ENCODE measurements at places on chromosomes 13 and 19.
A peak's percentile ranks its signal among the peaks of the same experiment; 100 is the strongest.

DNA sequence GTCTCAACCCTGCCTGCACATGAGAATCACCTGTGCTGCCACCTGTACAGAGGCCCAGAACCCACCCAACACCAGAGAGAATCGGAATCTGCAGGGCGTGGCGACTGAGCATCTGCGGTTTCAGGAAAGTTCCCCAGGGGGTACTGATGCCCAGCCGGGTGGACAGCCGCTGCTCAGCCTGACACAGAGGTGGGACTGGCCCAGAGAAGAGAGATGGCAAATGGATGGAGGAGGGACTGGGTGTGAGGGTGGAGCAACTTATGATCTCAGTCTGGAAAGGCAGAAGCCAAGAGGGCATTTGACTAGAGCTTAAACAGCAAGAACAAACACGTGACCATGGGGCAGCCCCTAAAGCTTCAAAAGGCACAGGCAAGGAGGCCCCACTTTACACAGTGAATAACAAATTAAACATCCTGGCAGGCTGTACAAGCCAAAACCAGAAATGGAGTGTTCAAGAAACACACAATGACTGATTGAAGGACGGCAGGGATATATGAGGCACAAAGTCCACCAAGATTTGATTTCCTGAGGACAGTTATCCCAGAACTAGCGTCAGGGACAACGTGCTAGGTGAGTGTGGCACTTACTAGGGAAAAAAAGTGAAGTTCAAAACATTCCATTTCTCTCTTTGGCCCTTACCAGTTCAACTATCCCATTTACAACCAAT lies 3.1 kb downstream of the RANBP3 start:
- DNase-seq = no peak

- DNase-seq = no peak
These were observed 86.7 kb downstream of the FNDC3A start for GRCh38 chr13:49062297-49062896.

DNA sequence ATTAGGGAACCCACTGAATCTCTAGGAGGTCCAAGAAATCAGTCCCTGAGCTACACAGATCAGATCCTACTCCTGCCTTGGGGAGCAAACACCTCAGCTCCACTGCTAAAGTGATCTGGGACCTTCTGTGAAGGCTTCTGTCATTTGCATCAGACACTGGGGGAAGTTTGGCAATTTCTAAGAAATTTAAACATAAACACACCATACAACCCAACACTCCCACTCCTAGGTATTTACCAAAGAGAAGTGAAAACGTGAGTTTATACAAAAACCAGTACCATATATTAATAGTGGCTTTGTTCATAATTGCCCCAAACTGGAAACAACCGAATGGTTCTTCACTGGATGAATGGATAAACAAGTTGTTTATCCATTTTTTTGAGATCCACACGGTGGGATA lies 7.3 kb upstream of the TYROBP start:
- DNase-seq = no peak

GRCh38 chr13:111265701-111266035 lies 54.8 kb upstream of the TEX29 start:
- DNase-seq = no peak

- no peak for DNase-seq
These were observed 564 bp downstream of the HS6ST3 start for GRCh38 chr13:96090240-96091101.

- peak; percentile 83 for DNase-seq
These were observed at the start of gene PEX11G for GRCh38 chr19:7488736-7489353. Gene PEX11G (minus strand): TSS chr19:7489035. CDS start chr19:7489010, 25 bp downstream.

DNA sequence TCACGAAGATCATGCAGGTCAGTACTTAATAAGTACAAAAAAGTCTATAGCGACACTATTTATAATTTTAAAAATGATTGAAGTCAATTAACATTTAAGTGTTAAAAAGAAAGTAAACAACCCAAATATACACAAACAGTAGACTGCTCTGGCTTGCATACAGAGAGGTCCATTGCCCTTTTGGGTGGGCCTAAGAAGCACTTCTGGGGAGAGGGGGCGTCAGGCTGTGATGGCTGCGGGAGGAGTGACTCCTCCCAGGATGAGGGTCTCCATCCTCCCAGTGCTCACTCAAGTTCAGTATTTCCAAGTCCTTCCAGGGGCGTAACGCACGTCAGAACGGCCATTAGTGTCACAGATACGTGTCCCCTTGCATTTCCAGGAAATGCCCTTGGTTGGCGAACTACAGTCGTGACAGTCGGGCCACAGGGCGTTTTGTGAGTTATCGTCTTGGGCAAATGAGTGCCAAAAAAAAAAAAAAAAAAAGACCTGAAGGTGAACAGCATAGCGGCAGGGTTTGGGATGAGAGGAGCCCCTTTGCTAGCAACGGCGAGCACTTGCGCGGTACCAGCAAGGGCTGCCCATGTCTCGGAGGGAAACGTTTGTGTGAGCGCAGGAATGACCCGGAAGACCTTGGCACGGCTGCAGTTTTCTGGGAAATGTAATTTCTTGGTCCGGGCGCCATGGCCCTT lies at the start of gene SCGB2B2:
TSS of gene SCGB2B2 (minus strand) at position 463 of the 689 bp plus-strand sequence. CDS start 82,596 bp downstream, outside the sequence.
- peak; percentile 100 for DNase-seq

DNA sequence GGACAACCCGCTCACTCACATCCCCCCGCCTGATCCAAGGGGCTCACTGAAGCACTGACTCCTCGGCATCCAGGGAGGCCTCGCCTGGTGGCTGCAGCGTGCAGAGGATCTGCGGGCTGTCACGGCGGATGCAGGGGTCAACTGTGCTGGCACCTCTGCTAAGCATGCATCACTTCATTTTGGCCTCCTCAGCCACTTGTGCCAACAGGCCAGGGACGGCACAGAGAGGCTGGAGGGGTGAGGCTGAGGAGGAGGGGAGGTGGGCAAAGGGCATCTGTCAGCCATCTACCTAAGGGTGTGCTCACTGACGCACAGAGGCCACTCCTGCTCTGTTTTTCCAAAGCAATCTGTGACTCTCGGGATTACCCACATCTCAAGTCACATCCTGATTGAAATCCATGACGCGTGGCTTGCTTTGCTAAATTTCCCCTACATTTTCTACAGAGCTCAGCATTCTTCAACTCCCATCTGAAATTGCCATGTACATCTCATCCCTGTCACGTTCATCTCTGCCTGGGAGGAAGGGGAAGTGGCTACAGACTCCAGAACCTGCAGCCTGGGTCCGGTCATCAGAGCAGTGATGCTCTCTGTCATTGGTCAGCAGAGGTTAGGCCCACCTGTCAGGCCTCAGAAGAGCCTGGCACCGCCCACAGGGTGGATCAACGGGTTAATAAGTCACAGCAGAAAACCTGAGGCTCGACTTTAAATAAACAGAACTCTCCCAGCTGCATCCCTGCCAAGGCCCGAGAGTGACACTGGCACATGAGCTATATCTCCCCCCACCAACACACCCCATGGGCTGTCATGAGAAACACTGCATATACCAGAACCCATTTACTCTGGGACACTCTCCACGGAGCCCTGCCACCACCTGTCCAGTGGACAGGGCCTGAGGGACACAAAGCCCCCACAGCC lies 17.6 kb downstream of the ELL start:
- DNase-seq = no peak

DNA sequence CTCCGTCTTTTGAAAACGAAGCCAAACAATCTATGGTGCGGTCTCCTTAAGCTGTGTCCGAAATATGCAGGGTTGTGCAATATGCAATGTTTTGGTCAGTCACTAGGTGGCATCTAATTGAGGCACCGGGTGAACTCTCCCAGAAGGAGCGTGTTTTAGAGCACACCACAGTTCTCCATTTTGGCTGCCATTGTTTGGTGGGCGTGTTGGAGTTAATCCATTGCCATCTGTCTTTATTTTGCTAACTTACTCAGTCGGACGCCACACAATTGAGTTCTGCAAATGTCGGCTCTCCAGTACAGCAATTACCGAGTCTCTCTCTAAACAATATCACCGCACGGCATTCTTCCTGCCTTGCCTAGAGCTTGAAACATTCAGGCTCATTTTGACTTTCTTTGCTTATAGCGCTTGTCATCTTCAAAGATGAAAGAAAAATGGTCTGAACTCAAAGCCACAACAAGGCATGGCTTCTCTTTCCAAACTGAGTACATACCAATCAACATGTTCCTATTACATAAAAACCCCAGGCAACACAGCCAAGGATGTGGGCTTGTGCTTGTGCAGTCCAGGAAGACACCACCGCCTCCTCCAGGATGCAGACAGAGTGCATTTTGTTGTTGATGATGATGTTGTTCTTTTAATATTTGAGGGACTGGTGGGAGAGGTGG lies 182.0 kb upstream of the SERP2 start:
- peak; percentile 86 for DNase-seq

GRCh38 chr19:56245121-56245740 lies 27.3 kb upstream of the EDDM13 start:
- DNase-seq = no peak

DNA sequence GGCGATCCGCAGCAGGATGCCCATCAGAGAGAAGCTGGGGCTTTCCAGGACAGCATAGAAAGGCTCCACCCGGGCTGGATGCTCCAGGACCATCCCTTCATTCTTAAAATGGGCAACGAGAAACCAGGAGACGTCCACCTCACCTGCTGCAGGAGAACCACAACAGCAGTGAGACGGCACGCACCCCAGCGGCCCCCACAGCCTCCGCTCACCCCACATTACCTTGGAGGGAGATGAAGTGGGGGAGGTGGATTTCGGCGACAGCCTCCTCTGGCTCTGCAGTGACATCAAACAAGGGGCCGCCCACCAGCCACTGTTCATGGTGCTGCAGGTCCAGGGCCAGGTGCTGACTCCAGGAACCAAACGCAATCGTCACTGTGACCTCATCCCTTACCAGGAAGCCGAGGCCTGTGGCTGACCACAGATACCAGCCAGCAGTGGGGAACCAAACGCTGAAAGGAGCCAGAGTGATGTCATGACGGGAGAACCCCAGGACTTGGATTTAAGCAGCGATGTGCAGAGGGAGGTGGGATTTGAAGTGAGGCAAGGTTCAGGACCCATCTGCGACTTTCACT lies 25.1 kb downstream of the CARD8 start:
- DNase-seq = no peak

DNA sequence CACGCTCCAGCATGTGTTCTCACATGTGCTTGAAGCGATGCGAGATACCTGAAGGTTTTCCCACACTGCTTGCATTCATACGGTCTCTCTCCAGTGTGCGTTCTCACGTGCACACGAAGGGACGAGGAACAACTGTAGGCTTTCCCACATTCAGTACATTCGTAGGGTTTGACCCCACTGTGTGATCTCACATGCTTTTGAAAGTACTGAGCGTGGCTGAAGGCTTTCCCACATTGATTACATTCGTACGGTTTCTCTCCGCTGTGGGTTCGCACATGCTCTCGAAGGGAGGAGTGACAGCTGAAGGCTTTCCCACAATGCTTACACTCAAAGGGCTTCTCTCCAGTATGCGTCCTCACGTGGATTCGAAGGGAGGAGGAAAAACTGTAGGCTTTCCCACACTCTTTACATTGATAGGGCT lies 11.3 kb downstream of the ZNF77 start:
- no peak for DNase-seq

- no peak for DNase-seq
These were observed 427.9 kb downstream of the ZNF536 start for GRCh38 chr19:30799865-30800755.

DNA sequence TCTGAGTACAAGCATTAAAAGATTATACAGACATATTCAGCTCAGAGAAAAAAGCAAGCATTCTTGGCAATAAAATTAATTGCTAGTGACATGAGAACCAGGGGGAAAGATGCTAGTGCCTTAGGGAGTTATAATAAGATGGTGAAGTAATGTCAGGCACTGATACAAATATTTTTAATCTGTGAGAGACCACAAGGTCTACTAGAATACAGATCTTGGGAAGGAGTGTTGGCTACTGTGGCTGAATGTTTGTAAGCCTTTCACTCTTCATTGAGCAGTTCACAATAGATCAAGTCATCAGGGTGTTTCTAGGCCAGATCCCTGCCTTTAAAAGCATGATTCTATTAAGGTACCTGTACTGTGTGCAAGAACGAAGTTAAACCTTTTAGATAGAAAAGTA lies 16.4 kb downstream of the FREM2 start:
- DNase-seq = no peak

- no peak for DNase-seq
These were observed 462.5 kb downstream of the DIAPH3 start for GRCh38 chr13:59701261-59701660.

DNA sequence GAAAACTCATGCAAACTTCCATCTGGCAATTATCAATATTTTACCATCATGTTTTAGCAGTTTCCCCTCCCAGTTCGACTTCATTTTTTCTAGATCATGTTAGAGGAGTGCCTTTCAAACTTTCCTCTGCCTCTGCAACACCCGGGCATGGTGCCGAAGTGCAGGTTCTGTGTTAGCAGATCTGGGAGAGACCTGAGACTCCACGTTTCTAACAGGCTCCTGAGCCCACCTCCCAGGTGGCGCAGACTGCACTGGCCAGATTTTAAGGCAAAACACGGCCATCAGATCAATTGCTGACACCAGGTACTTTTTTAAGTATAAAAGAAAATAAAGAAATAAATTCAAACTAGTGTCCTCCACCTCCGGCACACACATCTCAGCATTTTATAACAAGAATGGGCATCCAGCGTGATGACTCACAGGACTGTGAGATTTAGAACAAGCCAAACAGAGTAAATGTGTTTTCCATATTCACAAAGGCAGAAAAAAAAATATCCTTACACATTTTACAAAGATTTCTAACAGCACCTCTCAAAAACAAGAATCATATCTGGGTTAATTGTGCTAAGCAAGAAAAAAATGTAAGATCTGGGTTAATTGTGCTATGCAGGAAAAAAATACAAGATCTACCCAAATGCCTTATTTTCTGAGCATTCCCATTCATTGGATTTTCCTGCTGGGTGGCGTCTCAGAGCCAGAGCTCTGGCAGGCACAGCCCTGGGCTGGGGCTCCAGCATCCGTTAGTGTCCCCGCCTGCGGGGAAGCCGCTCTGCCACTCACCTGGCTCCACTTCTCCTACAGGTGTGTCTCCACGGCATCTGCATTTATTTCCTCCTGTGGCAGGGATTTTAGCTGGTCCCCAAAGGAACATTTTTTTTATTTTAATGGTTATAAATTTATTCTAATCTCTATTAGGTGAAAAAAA lies 127.9 kb upstream of the SOX1 start:
- DNase-seq = no peak

GRCh38 chr13:75305059-75305458 lies 176.9 kb downstream of the TBC1D4 start:
- no peak for DNase-seq

GRCh38 chr19:491146-491741 lies 5.0 kb upstream of the MADCAM1 start:
- no peak for DNase-seq

- no peak for DNase-seq
These were observed 14.3 kb upstream of the ZNF554 start for GRCh38 chr19:2805261-2805900.

GRCh38 chr19:31408460-31409124 lies 59.4 kb upstream of the TSHZ3 start:
- no peak for DNase-seq

DNA sequence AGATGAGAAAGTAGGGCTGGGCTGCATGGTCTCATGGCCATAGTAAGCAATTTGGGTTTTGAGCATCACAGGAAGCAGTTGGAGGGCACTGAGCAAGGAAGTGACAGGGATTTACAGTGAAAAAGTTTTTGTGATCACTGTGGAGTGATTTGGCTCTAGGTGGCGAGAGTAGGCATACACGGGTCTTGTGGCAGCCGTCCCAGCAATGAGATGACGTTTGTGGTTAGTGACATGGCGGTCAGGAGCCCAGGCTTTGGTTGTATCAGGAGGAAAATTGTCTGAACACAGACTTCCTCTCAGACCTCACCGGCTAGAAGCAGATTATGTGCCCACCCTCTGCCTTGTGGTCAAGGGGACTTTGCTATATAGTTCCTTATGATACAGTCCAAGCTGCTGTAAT lies 3.3 kb downstream of the ZNF444 start:
- DNase-seq = no peak

Data from NCI-H2227 treated with DMSO at 0.1 percent for 48 hours (cell line).